Myocyte (in vitro differentiated cells): ENCODE measurements at places on chromosomes 4 and X. TPM values are rescaled to one million over a fixed set of nuclear protein-coding genes. Genes with fewer than 3 reads are reported as not detected.

Gene CYSLTR1
- 1.1 and 9.5 TPM in 2 replicates for total RNA-seq

- DNase-seq = peak; percentile 11
Observed at GRCh38 chr4:152585023-152585441, 49.1 kb upstream of the FBXW7 start.

DNA sequence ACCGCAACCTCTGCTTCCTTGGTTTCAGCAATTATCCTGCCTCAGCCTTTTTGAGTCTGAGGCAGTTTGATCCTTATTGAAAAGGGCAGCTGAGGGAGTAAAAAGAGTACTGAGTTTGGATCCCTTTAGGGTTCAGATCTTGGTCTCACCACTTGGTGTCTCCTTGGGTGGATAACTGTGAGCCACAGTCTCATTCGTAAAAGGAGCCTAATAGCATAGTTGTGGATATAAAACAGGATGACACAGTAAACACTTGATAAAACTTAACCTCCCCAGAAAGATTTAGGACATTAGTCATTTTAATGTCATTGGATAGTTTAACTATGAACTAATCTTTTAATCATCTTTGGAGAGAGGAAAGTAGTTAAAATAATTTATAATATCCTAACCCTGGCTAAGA, 173.0 kb downstream of the ANK2 start:
- DNase-seq = peak; percentile 64

DNA sequence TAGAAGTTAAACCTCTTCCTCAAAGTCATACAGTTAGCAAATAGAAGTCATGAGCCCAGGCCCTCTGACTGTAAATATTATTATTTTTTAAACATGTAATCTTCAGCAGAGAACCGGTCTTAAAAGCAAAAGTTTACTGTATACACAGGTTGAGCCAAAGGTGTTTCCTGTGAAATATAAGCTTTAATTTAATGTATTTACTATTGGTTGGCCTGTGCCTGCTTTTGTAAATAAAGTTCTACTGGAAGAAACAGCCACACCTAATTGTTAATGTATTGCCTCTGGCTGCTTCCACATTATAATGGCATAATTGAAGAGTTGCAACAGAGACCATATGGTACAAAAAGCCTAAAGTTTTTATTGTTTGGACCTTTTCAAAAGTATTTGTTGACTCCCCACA, 61.0 kb upstream of the PRDM8 start:
- DNase-seq = no peak

DNA sequence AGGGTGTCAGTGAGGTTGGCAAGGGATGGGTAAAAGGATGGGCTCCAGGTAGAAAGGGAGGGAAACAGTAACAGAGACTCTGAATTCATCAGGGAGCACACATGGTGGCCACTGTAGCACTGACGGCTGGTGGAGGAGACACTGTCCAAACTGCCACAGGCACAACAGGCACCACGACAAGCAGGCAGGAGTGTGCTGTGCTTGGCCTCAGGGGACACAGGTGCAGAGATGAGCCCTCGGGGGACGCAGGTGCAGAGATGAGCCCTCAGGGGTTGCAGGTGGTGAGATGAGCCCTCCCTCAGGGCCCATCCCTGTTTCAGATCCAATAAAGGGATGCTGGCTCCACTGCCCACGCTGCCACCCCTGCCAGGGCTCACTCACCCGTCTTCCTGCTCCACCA, 7.6 kb downstream of the PDE6B start:
- DNase-seq = no peak

DNA sequence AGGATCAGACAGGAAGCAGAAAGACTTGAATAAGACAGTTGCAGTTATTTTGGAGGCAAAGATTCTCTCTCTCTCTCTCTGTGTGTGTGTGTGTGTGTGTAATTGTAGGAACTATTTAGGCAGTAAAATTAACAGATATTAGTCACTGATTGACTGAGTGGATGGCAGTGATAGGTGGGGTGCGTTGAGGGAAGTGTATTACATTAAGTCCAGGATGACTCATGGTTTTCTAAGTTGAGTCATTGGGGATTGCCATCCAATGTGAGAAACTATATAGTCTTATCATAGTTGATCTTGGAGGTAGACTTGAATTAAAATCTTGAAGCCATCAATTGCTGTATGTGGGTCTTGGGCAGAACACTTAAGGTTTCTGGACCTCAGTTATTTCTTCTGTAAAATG, 75.4 kb downstream of the AR start:
- no peak for DNase-seq

Gene REPS2
- 2.1 and 4.9 TPM in 2 replicates for total RNA-seq

- peak; percentile 12 for DNase-seq
Observed at GRCh38 chr4:171812665-171813525, at the start of gene GALNTL6. Gene GALNTL6 (plus strand): TSS chr4:171813404.

Gene UGT2B15
- not detected in 2 replicates for total RNA-seq

DNA sequence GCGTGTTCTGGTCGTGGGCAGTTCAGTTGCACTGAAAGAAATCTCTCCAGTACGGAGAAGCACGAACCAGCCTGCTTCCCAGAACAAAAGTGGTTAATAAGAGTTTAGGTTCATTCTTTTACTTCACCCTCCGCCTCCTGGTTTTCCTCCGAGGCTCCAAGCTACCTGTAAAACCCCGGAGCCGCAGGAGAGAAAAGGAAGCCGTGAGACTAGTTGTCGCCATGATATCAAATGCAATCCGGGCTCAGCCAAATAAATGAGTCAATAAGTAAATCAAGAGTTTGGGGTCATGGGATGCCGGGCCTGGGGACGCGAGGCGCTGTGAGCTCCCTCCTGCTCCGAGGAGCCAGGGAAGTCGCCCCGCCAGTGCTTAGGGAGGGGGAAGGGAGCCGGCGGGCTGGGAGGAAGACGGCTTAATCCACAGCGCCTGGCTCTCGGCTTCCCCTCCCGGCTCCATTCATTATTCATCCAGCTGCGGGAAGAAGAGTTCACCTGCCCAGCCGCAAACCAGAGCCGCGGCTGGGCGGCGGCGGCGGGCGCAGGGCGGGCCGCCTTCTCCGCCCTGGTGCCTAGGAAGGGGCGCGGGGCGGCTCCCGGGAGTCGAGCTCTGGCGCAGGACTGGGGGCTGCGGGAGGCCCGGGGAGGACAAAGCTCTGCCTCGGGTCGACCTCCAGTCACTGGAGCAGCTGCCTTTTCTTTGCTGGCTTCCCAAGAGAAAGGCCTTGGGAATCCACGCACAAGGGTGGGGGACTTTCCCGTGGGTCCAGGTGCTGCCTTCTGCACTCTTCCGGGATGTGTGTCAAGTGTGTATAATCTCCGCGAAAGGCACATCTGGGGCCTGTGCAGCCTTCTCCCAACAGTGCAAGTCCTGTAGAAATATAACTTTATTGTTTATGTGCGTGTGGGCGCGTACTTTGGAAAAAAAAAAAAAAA, 1.7 kb downstream of the FRAS1 start:
- DNase-seq = peak; percentile 67

DNA sequence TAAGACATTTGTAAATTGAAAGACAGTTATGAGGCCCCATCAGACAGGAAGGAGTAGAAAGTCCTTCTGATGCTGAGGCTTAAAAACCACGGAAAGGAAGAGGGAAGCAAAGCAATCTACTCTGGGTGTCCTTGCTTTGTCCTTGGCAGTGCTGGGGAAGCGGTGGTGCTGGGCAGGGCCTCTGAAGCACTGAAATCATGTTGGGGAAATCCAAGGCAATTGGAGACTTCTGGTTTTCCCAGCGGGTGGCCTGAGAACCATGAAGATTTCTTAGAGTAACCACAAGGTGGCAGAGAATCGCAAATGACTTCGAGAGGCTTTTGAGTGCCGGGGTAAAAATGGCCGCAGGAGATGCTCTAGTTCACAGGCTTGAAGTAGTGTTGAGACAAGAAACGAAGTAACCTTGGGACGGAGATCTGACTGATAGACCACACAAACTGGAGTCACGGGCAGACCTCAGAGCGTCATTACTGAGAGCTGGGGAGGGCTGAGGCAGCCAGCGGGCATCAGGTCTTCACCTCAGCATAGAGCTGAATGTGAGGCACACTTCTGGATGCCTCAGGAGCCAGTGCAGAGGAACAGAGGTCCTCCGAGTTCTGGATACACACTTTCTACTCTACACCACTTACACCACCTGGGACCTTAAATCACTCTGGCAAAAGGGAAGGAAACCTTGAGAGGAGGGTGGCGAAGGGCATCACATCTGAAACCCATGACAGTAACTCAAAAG, 130.7 kb upstream of the GPRIN3 start:
- DNase-seq = peak; percentile 59

- DNase-seq = no peak
Observed at GRCh38 chr4:165379678-165380064, 863 bp downstream of the CPE start.

GRCh38 chrX:31110657-31111056, 38.8 kb upstream of the FTHL17 start:
- no peak for DNase-seq

- DNase-seq = peak; percentile 35
Observed at GRCh38 chr4:105979506-105979905, 84.2 kb downstream of the NPNT start.

- DNase-seq = no peak
Observed at GRCh38 chrX:12443534-12444098, 305.3 kb downstream of the FRMPD4 start.

GRCh38 chrX:140661643-140662042, 47.9 kb upstream of the LINC00632 start:
- DNase-seq = peak; percentile 6

GRCh38 chrX:10979956-10980355, 131.2 kb upstream of the HCCS start:
- no peak for DNase-seq

Gene CSN1S1
- total RNA-seq = not detected in 2 replicates

- no peak for DNase-seq
Observed at GRCh38 chr4:182494103-182494502, 250.9 kb downstream of the TENM3 start.

GRCh38 chrX:77788050-77788449, 2.0 kb upstream of the ATRX start:
- DNase-seq = no peak

Gene ADH1C
- not detected in 2 replicates for total RNA-seq

DNA sequence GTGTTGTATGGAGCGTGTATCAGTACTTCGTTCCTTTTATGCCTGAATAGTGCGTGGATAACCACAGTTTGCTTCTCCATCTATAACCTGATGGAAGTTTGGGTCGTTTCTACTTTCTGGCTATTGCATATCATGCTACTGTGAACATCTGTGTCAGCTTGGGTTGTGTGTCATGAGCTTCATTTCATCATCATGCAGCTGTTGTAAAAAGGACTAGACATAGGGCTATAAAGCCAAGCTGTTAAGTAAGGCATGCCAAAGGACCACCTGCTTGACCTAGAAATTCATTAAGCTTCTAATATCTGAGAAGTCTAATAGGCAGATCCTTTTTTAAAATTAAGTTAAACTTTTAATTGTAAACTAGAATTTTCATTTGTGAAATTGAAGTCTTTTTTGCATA, 18.4 kb downstream of the SMS start:
- peak; percentile 62 for DNase-seq

GRCh38 chrX:130376077-130376476, 9.4 kb downstream of the GPR119 start:
- no peak for DNase-seq

Gene RGN
- total RNA-seq = not detected in 2 replicates

DNA sequence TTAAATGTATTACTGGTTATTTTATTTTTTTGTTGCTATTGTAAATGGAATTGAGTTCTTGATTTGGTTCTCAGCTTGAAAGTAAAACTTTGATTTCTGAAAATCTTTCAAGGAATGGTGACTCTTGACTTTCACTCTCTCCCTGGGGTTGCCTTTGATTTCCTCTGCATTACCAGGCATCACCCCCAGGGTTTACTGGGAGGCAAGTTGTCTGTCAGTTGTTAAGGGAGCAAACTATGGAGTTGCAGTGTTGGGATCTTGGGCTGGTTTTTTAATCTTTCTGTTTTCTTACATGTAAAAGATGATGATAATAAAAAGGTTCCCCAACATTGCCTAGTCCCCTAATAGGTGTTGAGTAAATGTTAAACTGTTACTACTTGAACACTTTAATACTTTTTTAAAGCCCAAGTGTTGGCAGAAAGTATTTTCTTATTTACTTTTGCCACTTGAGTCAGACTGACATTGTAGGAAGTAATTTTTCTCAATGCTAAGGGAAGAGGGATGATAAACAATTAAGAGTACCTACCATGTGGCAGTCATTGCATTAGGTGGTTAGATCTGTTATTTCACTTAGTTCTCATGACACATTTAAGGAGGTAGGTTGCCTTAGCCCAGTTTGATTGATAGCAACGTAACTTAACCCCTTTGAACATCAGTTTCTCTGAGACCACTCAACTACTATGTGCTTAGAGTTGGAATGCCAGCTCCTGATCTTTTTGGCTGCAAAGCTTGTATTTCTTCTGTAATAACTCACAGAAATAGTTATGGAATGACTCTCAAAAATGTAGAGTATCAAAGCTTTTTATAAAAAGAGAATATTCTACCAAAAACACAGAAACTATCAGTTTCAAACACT, 67.1 kb downstream of the DCLK2 start:
- no peak for DNase-seq

- no peak for DNase-seq
Observed at GRCh38 chr4:73731968-73732610, 8.3 kb upstream of the CXCL8 start.

- no peak for DNase-seq
Observed at GRCh38 chr4:164935363-164935762, 42.1 kb downstream of the TRIM61 start.

Gene GSX2
- not detected in 2 replicates for total RNA-seq

DNA sequence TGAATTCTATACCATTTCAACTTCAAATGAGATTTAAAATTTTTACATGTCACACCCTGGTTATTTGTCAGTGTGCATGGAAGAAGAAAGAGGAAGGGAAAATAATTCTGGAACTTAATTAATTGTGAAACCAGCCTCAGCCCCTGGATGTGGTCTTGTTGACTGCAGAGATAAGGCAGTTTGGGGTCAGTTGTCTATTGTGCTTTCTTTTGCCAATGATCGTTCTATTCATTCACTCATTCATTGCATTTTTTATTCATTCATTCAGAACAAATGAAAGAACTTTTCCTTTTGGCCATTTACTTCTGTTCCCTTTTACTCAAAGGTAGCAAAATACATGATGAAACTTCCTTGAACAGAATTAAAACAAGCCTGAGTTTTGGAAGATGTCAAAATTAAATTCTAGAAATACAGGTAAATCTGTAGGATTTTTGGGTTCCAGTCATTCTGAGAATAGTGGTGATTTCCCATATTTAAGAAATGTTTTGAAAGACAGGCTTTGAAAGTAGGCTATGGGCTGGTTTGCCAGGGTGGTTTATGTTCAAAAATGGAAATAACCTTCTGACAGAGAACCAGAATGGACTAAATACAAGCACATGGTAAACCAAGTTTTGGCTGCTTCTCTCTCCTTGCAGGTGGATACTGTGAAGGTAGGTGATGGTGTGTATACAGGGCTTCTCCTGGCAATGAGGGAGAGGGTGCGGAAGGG, 35.7 kb downstream of the PARM1 start:
- no peak for DNase-seq

- no peak for DNase-seq
Observed at GRCh38 chr4:100169491-100170485, 20.5 kb downstream of the DDIT4L start.

DNA sequence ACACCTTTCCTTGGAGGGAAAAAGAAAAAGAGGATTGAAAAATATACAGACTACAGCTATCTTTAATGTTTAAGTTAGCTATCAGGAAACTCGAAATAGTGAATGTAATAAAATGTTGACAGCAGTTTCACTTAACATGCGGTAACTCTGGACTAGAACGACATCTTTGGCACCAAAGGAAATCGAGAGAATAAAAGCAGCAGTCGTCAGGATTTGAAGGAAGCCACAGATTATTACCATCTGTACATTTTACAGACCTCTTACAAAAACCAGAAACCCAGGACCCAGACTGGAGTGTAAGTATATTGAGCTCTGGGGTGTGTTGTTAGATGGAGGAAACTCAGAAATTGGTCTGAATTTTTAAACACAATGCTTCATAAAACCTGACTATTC, 51.6 kb upstream of the STOX2 start:
- no peak for DNase-seq

GRCh38 chr4:112257098-112257497, 25.5 kb downstream of the AP1AR start:
- no peak for DNase-seq

Gene TKTL2
- 0.16 TPM in 1 of 2 replicates, not detected in the other for total RNA-seq

Gene ANKRD50
- total RNA-seq = 20.0 and 20.8 TPM in 2 replicates
